ENCODE measurements at places on chromosomes 7 and 10.

- no peak for DNase-seq
Observed at GRCh38 chr10:4514445-4515108, 311.4 kb upstream of the AKR1E2 start.

- DNase-seq: no peak
Observed at GRCh38 chr7:132438926-132439325, 137.3 kb downstream of the PLXNA4 start.

DNA sequence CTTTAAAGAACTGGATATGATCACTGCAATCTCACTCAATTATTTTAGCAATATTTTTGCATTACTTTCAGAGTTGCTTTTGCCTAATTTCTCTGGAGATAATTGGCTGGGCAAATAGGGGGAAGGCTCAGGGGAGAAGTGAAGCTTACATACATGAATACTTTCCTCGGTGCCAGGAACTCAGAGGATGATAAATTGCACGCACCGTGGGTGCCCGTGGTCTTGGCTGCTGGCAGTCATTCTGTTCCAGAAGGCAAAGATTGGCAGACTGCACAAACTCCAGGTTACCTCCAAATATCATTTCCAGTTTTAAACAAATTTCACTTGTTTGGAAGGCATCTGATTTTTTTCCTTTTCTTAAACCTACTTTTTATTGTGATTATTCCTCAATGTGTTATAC is 197.8 kb upstream of the TMEM72 start:
- no peak for DNase-seq

- DNase-seq: no peak
Observed at GRCh38 chr10:71909399-71910083, 54.7 kb upstream of the CHST3 start.

DNA sequence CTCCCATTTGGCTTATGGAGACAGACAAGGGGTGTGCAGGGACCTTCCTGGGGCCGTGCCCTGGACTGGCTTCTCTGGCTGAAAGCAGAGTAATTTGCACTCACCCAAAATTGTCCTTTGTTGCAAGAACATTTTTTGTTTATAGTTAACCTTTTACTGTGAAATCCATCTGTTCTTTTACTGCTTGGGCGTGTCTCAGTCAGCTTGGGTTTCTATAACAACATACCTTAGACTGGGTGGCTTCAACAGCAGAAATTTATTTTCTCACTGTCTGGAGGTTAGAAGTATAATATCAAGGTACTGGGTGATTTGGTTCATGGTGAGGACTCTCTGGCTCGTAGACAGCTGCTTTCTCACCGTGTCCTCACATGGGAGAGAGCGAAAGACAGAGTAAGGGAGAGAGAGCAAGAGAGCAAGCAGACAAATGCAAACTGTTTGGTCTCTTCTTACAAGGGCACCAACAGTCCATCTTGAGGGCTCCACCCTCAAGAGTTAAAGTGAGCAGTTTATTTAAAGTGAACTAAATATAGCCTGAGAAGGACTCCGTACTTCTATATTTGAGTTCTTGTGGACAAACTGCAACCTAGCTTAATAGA is 131.0 kb upstream of the NPY start:
- no peak for DNase-seq

DNA sequence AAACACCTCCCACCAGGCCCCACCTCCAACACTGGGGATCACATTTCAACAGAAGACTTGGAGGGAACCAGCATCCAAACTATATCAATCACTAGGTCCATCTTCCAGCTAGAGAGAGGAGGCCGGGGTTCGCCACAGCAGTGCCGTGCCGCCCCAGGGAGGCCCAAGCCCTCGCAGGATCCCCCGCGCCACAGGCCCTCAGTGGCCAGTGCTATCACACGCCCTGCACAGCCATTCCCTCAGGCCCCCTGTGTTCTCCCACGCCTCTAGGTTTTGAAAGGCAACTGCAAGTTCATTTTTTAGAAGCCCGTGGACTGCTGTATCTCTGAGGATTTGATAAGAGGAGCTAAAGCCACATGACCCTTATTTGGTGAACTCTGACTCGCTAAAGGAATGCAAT is 136.4 kb downstream of the OAT start:
- DNase-seq: no peak

DNA sequence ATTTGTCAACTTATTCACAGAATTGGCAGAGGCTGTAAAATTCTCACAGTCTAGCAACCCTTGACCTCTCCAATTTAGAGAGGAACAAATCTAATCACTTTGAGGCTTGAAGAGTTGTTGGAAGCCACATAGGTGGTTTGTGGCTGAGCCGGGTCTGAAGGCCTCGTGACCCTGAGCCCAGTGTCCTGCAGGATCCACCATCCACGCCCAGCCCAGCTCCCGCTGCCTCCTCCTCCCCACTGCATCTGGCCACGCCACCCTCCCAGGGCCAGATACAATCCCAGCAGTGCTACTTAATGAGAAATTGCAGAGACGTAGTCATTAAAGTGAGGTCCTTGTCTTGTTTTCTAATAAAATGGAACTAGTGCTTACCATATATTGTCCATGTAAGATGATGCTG is 81.4 kb upstream of the SHH start:
- DNase-seq: no peak

GRCh38 chr10:71969929-71970328 is 5.7 kb downstream of the CHST3 start:
- no peak for DNase-seq

GRCh38 chr10:13485623-13486022 is 43.2 kb downstream of the BEND7 start:
- no peak for DNase-seq

All from activated CD4-positive, alpha-beta T cell treated with anti-CD3 and anti-CD28 coated beads, Interleukin-2, Interleukin-4, amounts not matched to agents 100 ng/mL and 50 ng/mL, durations not matched to agents 16 hours and 8 hours (primary cell).